ENCODE measurements at places on chromosomes 6 and 20.

GRCh38 chr6:10852361-10852960, 14.1 kb upstream of the MAK start:
- DNase-seq, result no peak

- no peak for DNase-seq
Measured at GRCh38 chr6:51654647-51655046, 432.8 kb downstream of the PKHD1 start.

DNA sequence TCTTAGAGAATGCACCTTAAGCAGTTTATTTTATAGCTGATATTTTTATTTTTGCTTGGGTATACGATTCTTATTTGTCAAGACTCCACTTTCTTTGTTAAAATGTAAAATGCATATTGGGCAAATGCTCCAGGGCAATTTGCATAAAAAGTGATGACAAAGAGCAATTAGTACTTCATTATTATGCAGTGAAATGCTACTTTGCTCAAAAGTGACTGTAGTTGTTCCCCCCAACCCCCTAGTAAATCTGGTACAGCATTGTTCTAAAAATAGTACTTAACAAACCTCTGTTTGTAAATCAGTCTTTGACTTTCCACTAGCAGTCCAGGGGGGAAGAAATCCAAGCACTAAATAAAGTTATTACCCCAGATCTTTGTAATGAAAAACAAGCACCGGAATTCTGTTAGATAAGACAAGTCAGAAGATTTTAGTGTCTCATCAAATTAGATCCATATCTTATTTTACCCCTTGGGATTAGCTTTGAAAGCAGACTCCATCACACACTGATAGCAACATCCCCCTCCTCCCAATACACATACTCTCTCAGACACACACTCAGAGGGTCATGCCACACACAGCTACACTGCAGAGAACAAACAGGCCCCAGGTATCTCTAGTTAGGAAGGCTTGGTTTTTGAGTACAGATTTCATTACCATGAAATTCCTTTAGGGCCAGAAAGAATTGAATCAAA, 32.9 kb upstream of the BACH2 start:
- DNase-seq, result no peak

GRCh38 chr20:9147547-9148024, 78.7 kb downstream of the PLCB4 start:
- no peak for DNase-seq

- no peak for DNase-seq
Measured at GRCh38 chr6:147453361-147453760, 55.1 kb upstream of the SAMD5 start.

GRCh38 chr6:168992446-168993144, 261.1 kb downstream of the THBS2 start:
- no peak for DNase-seq

Measured in stimulated activated CD8-positive, alpha-beta memory T cell treated with anti-CD3 and anti-CD28 coated beads, Interleukin-12 subunit alpha, Interleukin-12 subunit beta, amount 100 ng/mL, for 4 hours (primary cell).